ENCODE measurements at places on chromosomes 3 and 15.

- DNase-seq, result no peak
These were observed 5.4 kb downstream of the ZIC1 start for GRCh38 chr3:147414390-147415138.

- no peak for DNase-seq
These were observed 90.4 kb downstream of the SRGAP3 start for GRCh38 chr3:9158865-9159630.

DNA sequence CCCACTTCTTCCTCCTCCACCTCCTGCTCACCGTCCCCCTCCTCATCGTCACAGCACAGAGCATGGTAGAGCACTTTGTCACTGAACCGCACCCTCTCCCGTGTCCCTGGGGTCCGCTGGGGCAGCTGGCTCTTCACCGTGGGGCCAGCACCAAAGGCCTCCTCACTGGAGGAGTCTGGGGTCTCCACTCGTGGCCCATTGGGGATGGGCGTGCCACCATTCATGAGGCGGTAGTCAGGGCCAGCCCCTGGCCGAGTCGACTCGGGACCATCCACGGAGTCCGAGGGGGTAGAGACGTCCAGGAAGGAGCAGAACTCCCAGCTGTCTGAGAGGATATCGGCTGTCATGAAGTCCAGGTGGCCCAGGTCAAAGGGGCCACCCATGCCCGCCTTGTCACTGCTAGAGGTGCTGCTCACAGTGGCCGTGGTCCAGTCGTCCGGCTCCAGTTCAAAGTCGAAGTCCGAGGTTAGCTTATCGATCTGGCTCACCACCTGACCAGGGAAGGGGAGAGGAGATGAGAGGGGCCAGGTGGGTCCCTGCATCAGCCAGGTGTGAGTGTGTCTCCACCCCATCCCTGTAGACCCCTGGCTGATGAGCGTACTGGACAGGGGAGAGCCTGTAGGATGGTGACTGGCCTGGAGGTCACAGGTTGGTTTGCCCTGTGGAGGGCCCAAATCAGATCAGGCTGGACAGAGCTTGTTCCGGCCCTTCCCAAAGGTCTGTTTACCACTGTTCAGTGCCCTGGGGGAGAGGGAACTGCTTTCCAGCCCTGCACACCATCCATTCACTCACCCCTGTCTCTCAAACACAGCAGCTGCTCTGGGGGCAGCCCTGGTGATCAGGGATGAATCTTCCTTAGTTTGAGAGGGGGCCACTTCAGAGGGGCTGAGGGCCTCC is 12.8 kb downstream of the INSYN1 start:
- DNase-seq, result no peak

GRCh38 chr3:71201939-71202338 is 381.6 kb downstream of the FOXP1 start:
- DNase-seq, result peak; percentile 42

DNA sequence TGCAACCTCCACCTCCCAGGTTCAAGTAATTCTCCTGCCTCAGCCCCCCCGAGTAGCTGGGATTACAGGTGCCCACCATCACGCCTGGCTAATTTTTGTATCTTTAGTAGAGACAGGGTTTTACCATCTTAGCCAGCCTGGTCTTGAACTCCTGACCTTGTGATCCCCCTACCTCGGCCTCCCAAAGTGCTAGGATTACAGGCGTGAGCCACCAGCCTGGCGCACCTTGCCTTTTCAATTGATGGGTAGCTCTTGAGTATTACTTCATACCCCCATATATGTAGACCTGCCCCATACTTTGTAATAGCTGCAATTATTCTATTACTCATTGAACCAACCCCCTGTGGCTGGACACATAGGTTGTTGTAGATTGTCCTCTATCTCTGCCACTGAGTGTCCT is 101.3 kb downstream of the LRRK1 start:
- no peak for DNase-seq

GRCh38 chr15:70602834-70603560 is 160.4 kb downstream of the UACA start:
- DNase-seq, result no peak

DNA sequence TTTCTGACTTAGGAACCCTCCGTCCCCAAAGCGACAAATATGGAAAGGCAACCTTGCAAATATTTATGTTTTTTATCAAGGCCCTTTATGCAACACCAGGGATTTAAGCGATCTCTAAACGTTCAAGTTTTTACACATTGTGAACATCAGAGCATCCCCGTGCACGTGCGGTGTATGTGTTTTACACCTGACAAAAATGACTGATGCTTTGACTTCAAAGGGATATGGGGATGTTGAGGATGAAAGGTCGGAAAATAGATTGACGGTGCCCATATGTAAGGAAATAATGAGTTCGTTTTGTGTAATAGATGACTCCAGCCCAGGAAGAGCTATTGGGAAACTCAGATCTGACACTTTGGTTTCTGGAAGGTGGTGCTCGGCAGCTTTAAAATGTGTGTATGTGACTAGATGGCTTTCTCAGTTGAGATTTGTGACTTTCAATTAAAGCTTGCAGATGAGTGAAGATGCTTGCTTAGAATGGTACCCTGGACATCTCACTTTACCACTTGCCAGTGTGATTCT is 866 bp downstream of the SLC49A4 start:
- no peak for DNase-seq

- no peak for DNase-seq
These were observed 101.9 kb downstream of the CHDH start for GRCh38 chr3:53744351-53744750.

DNA sequence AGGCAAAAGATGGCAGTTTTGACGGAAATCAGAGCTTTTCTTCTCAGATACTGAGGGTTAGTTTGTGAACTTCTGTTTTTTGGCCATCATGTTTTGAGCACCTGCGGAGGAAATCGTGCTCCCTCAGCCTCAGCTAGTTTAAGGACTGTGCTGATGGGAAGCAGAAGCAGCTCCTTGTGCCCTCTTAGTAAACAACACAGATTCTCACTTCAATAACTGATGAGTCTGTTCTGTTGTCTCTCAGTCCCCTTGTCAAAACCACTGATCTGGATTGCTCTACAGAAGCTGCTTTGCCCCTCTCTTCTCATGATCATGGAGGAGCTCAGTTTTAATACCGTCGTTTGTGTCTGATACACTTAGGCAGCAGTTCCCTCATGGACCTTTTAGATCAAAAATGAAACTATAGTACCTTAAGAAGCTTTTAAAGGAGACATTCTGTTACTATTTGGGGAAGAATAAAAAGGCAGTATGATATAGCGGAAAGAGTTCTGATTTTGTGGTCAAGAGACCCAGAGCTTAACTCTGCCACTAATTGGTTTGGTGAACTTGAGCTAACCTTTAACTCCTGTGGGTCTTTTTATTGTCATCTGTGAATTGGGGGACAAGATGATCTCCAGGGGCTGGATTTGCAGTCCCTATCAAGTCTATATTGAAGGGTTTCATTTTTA is 152.6 kb downstream of the BBX start:
- DNase-seq, result no peak

DNA sequence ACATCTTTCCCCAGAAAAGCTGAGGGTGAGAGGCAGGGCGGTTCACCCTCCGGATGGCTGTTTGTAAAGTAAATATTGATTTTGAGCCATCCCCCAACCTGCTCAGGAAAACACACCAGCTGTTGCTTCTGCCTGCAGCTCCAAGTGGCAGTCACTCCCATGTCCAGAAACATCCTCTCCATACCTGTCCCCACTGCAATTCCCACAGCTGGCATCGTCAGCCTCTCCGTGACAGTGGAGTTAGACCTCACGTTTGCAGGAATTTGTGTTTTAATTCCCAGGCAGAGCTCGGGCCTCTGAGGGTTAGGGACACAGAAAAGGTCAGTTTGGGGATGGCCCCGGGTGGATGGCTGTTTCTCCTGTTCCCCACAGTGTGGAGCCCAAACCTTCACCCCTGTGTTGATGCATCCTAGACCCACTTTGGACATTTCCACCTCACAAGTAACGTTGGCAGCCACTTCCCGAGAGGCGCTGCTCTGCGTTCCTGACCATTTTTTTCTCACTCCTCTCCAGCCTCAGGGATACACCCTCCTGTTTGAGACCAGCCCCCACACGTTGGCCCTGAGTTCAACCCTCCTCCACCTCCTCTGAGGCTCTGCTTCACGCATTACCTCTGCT is 11.8 kb upstream of the FAM174B start:
- DNase-seq, result no peak

GRCh38 chr3:184368116-184368515 is 6.6 kb downstream of the POLR2H start:
- no peak for DNase-seq

DNA sequence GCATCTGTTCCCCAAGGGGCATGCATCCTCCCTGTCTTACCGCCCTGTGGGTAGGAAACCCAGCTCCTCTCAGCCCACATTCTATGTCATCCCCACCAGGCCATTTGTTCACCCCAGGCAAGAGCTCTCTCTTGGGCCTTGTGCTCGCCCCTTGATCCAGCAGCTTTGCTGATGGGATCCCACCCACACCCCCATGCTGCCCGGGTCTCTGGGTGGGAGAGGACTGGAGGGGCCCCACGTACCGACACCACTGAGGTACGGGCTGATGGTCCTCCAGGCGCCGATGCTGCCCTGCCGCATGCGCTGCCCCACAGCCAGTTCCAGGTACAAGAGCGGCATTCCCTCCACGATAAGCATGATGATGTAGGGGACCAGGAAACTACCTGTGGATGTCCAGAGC is 14.5 kb downstream of the SLC6A20 start:
- DNase-seq, result no peak

- DNase-seq, result no peak
These were observed 1.1 kb downstream of the CNTN4 start for GRCh38 chr3:2099779-2100191.

DNA sequence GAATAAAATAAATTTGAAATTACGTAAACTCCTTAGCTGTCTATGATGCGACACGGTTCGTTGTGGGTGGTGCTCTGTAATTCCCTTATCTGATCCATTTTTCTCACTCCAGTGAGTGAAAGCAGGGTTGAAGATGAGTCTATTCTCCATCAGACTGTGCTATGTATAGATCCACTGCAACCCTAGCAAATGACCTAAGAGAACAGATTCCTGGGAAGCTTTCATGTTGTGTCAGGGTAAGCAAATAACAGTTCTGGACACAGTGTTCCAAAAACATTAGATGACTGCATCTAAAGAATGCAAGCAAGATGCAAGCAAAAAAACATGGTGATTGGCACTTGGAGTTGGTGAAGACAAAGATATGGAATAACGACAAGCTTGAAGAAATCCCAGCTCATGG is 239.3 kb downstream of the SLC9A9 start:
- DNase-seq, result peak; percentile 40

DNA sequence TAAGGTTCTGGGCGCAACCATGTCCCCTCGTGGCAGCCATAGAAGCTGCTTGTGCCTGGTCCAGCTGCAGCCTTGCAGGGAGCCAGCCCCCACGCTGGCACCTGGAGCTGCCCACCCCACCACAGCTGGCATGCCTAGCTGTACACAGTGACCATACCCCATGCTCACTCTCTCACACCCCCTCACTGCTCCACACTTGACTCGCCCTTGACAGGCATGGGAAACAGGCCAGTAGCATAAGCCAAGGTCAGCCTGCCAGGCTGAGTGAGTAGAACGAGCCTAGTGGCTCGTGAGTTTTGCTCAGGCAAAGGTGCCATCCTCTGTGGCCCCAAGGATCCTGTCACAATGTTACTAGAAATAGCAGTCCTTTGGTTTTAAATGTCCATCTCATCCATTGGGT is 52.7 kb upstream of the CADM2 start:
- DNase-seq, result no peak

GRCh38 chr15:74422652-74423430 is 10.9 kb downstream of the SEMA7A start:
- peak; percentile 85 for DNase-seq

DNA sequence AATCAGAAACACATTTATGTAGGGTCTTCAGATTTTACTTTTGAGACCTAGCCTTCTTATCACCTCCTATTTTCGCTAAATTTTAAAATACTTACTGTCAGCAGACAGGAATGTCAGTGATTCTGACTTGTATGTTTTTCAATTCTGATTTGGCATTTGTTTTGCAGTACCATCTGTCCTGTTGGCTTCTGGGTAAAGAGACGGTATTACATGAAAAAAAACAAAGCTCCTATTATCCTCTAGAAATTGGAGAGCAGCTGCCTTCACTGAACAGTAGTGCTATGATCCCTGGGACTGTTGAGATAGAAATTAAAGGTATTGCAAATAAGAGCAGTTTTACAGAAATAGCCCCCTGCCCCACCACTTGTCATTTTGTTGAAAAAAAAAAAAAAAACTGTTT is 8.4 kb downstream of the ARMC8 start:
- no peak for DNase-seq

DNA sequence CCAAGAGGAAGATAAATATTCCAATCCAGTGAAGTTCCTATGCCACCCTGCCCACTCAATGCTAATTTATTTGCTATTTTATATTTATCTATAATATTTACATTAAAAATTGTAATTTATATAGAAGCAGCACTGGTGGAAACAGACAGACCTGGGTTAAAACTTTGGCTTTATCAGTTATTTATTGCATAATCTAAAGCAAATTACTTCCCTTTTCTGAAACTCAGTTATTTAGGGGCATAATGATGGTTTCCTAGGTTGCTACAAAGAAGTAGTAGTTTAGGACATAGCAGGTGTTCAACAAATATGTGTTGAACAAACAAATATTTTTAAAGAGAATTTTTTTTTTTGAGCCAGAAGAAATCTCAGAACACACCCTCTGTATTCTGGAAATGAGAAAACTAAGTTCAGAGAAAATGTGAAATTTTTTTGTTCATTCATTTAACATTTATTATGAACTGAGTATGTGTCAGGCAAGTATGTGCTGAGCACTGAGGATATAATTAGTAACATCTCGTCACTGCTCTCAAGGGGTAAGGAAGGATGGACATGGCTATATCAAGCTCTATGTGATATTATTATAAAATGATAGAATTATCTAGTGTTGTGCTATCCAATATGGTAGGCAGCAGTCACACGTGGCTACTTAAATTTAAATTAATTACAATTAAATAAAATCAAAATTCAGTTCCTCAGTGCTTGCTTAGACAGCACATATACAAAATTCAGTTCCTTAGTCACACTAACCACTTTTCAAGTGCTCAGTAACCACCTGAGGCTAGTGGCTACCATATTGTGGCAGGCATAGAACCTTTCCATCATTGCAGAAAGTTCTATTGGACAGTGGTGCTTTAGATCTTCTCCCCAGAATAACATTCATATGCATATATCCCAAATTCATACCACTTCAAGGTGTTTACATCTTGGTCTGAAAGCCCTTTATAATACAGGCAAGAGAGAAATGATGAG is 7.0 kb upstream of the UBE2Q2 start:
- DNase-seq, result no peak
